ENCODE measurements at places on chromosomes 2 and 18. TPM values are rescaled to one million over a fixed set of nuclear protein-coding genes. Genes with fewer than 3 reads are reported as not detected.

GRCh38 chr2:85596486-85597143 is 1.1 kb downstream of the RNF181 start:
- no peak for DNase-seq

DNA sequence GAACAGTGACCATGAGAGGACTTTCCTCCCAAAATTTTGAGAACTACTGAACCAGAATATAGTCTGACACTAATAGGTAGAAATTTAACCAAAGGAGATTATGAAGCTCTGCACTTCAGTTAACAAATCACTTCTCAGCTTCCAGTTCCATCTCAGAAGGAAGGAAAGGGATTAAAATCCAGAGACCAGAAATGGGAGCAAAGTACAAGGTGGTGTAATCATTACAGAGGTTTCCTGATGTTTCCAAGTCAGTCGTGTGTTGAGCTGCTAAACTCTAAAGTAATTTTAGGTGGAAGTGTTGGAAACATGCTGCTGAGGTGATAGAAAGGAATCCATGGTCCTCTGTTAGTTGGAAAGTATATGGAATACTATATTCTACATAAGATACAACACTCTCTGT is 10.8 kb downstream of the TYMS start:
- no peak for DNase-seq

- DNase-seq: no peak
Measured at GRCh38 chr18:46660957-46661749, 4.1 kb upstream of the LOXHD1 start.

- no peak for DNase-seq
Measured at GRCh38 chr2:239008004-239008403, 160.1 kb downstream of the TWIST2 start.

Gene GAREM1
- 12.7 TPM for total RNA-seq

Gene SDC1
- total RNA-seq: 0.21 TPM

Gene SRD5A2
- total RNA-seq: not detected

Gene ST6GAL2
- 1.7 TPM for total RNA-seq

Gene EFR3B
- total RNA-seq: 7.5 TPM

Gene DSG1
- 2.0 TPM for total RNA-seq

Gene ZC3H6
- 20.0 TPM for total RNA-seq

Gene FNDC4
- 32.5 TPM for total RNA-seq
